AG09309 (cell line): ENCODE measurements at places on chromosomes 16 and 17.
A peak's percentile ranks its signal among the peaks of the same experiment; 100 is the strongest.

- DNase-seq, result no peak
Observed at GRCh38 chr16:57244463-57244766, 644 bp upstream of the ARL2BP start.

GRCh38 chr17:31374094-31374447 lies 17.4 kb upstream of the RAB11FIP4 start:
- no peak for DNase-seq

GRCh38 chr17:32971171-32971570 lies 20.5 kb upstream of the SPACA3 start:
- peak; percentile 51 for DNase-seq

GRCh38 chr16:17364319-17365210 lies 106.2 kb downstream of the XYLT1 start:
- peak; percentile 95 for DNase-seq

DNA sequence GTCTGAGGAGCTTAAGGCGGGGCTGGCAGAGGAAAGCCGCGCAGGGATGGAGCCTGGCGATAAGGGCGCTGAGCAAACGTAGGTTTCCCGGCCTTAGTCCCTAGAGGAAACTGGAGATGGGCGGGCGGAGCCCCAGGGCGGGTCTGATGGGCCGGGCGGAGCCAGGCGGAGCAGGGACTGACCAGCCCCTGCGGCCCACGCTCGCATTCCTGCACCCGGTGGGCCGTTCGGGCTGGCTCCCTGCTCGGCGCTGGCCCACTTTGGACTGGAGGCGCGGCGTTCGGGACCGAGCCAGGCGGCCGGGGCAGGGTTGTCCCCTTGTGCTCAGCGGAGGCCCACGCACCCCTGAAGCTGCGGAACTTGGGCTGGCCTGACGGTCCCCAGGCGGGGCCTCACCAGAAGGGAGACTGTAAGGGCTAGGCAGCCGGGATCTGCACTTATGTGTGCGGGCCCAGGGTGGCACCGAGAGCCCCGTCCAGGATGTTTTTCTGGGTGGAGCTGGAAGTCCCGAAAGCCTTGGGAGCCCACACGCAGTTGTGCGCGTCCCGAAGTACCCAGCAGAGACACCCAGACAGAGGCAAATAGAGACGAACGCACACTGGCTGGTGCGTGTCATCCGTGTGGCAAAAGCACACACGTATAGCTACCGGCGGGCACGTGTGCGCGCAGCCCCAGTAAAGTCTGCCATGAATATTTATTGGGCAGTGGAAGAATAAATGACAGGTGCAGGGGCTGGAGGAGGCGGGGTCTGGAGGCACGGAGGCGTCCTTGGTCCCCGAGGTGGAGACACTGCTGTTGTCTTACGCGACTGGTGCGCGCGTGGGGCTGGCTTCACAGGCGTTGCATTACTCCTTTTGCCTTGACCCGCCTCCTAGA lies 1.4 kb downstream of the PYDC1 start:
- no peak for DNase-seq

GRCh38 chr17:61770043-61770442 lies 93.3 kb downstream of the BRIP1 start:
- DNase-seq, result no peak
